Spleen (tissue), 13 donors: ENCODE measurements at places on chromosomes 3 and 15. TPM values are rescaled to one million over a fixed set of nuclear protein-coding genes. Genes with fewer than 3 reads are reported as not detected.

Gene SLC38A3
- total RNA-seq = not detected

DNA sequence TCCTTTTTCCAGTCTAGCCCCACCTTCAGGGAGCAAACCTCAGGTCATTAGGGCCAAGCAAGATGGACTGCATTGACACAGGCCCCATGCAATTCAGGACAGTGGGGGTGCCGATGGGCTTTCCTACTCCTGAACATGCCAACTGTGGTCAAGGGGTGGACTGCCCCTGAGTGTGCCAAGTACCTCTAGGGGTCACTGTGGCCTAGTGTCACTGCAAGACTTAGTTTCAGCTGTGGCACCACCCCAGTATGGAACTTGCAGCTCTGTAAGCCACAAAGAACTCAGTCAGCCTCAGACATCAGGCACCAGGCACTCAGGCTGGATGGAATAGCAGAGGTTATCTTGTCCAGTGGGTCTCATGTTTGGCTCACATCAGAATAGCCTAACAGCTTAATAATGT, 32.3 kb downstream of the EXOG start:
- no peak for DNase-seq
- H3K36me3 ChIP-seq = peaks cover 92% of the 10 kb centered on the region
- no peak overlapping the region for H3K4me3 ChIP-seq
- no peaks in the 10 kb centered on the region for H3K4me1 ChIP-seq
- no peaks in the 10 kb centered on the region for H3K27me3 ChIP-seq

GRCh38 chr3:154886437-154886836, 193.7 kb upstream of the MME start:
- no peak for DNase-seq
- no peaks in the 10 kb centered on the region for H3K36me3 ChIP-seq
- H3K27ac ChIP-seq = no peak overlapping the region
- H3K4me3 ChIP-seq = no peak overlapping the region

DNA sequence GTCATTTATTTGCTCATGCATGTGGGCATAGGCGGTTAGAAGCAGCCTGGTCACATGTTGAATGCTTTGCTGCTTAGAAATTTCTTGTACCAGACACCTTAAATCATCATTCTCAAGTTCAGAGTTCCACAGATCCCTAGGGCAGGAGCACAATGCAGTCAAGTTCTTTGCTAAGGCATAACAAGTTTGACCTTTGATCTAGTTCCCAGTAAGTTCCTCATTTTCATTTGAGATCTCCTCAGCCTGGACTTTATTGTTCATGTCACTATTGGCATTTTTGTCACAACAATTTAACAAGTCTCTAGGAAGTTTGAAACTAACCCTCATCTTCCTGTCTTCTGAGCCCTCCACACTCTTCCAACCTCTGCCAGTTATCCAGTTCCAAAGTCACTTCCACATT, 22.8 kb downstream of the HGD start:
- no peak overlapping the region for H3K27ac ChIP-seq
- no peak for DNase-seq
- H3K4me3 ChIP-seq = no peak overlapping the region
- no peaks in the 10 kb centered on the region for H3K36me3 ChIP-seq
- no peaks in the 10 kb centered on the region for H3K27me3 ChIP-seq
- H3K4me1 ChIP-seq = no peaks in the 10 kb centered on the region

DNA sequence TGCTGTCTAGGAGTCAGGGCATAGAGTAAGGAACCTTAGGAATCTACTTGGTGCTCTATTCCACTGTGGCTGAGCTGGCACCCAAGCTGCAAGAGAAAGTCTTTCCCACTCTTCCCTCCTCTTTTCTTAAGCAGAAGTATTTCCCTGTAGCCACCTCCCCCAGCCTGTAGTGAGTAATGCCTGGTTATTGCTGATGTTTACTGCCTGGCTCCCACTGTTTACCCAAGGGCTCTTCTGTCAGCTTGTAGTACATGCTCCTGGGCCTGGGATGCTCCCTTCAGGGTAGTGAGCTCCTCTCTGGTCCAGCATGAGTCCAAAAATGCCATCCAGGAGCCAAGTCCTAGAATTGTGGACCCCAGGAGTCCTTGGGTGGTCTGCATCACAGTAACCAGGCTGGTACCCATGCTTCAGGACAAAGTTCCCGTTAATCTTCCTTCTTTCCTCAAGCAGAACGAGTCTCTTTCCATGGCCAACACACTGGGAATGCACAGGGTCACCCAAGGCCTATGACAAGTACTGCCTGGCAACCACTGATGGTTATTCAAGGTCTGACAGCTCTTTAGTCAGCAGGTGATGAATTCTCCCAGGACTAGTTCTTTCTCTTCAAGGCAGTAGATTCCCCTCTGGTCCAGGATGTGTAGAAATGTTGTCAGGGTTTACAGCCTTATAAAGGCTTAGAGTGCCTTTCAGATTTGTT, 17.6 kb downstream of the GALK2 start:
- no peak overlapping the region for H3K27ac ChIP-seq
- no peak for DNase-seq
- no peaks in the 10 kb centered on the region for H3K27me3 ChIP-seq
- H3K4me3 ChIP-seq = no peak overlapping the region
- no peaks in the 10 kb centered on the region for H3K4me1 ChIP-seq
- no peaks in the 10 kb centered on the region for H3K36me3 ChIP-seq

- DNase-seq = no peak
- H3K4me3 ChIP-seq = no peak overlapping the region
- peaks cover 17% of the 10 kb centered on the region for H3K4me1 ChIP-seq
- H3K36me3 ChIP-seq = no peaks in the 10 kb centered on the region
- no peaks in the 10 kb centered on the region for H3K27me3 ChIP-seq
These were observed 182.5 kb downstream of the SLCO3A1 start for GRCh38 chr15:92035961-92036360.

DNA sequence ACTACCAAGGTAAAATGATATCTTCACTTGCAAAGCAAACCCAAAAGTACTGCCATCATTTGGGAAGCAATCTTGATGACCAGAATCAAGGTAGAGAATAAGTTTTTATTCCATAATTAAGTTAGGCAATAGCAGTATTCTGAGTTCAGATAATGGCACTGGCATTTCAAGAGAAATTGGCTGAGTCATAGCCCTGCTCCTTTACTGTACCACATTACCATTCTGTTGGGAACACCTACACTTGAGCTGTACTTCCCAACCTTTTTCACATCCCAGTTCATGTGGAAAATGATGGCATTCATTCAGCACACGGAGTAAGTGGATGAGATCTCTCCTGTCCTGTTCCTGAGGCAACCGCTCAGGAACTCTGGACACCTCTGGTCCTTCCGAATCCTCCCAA, 311.6 kb upstream of the TPRG1 start:
- DNase-seq = no peak
- H3K4me3 ChIP-seq = no peak overlapping the region
- H3K27ac ChIP-seq = no peak overlapping the region
- H3K36me3 ChIP-seq = no peaks in the 10 kb centered on the region

- peak; percentile 98 for DNase-seq
- no peaks in the 10 kb centered on the region for H3K36me3 ChIP-seq
- no peak overlapping the region for H3K27ac ChIP-seq
- peak overlapping the region; percentile 46 for H3K4me3 ChIP-seq
These were observed 32.8 kb downstream of the DNASE1L3 start for GRCh38 chr3:58177747-58178527.

Gene MAP3K13
- 16.6 TPM for total RNA-seq

- H3K4me3 ChIP-seq = no peak overlapping the region
- H3K36me3 ChIP-seq = no peaks in the 10 kb centered on the region
- no peaks in the 10 kb centered on the region for H3K4me1 ChIP-seq
- no peak for DNase-seq
- H3K27me3 ChIP-seq = no peaks in the 10 kb centered on the region
These were observed 101.8 kb downstream of the RAB11A start for GRCh38 chr15:65970937-65971740.

GRCh38 chr3:112858410-112859069, 11.9 kb upstream of the CD200R1L start:
- H3K27ac ChIP-seq = no peak overlapping the region
- H3K4me1 ChIP-seq = peaks cover 44% of the 10 kb centered on the region
- no peaks in the 10 kb centered on the region for H3K36me3 ChIP-seq
- DNase-seq = no peak
- no peak overlapping the region for H3K4me3 ChIP-seq

Gene APOD
- 3.5 TPM for total RNA-seq

DNA sequence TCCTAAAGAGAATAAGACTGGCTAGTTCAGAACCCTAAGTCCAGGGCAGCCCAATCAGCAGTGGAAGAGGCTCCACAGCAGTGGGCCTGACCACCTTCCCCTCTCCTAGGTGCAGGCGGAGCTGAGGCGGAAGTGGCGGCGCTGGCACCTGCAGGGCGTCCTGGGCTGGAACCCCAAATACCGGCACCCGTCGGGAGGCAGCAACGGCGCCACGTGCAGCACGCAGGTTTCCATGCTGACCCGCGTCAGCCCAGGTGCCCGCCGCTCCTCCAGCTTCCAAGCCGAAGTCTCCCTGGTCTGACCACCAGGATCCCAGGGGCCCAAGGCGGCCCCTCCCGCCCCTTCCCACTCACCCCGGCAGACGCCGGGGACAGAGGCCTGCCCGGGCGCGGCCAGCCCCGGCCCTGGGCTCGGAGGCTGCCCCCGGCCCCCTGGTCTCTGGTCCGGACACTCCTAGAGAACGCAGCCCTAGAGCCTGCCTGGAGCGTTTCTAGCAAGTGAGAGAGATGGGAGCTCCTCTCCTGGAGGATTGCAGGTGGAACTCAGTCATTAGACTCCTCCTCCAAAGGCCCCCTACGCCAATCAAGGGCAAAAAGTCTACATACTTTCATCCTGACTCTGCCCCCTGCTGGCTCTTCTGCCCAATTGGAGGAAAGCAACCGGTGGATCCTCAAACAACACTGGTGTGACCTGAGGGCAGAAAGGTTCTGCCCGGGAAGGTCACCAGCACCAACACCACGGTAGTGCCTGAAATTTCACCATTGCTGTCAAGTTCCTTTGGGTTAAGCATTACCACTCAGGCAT, 33.7 kb downstream of the VIPR1 start:
- no peak overlapping the region for H3K27ac ChIP-seq
- no peak overlapping the region for H3K4me3 ChIP-seq
- no peaks in the 10 kb centered on the region for H3K4me1 ChIP-seq
- no peaks in the 10 kb centered on the region for H3K36me3 ChIP-seq

DNA sequence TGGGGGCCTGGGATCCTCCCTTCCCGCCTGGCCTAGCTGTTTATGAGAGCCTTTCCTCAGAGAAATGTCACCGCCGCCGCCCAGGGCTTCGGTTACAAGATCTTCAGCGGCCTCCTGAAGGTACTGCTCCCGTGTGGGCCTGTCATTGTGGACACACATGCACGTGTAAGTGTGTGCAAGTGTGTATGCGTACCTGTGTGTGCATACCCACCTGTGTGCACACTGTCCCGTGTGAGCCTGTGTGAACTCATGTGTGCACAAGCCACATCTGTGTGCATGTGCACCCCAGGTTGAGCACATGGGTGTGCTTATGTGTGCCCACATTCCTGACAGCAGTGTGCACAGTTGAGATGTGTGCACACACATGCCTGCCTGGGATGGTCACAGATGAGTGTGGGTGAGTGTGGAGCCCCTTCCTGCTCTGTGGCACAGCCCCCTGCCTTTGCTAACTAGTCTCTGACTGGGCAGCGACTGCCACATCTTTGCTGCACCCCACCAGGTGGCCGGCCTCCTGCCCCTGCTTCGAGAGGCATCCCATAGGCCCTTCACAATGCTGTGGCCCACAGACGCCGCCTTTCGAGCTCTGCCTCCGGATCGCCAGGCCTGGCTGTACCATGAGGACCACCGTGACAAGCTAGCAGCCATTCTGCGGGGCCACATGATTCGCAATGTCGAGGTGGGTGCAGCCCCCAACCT, 14.1 kb downstream of the NT5DC2 start:
- peaks cover 3% of the 10 kb centered on the region for H3K4me1 ChIP-seq
- H3K27ac ChIP-seq = no peak overlapping the region
- DNase-seq = no peak
- no peaks in the 10 kb centered on the region for H3K27me3 ChIP-seq
- no peaks in the 10 kb centered on the region for H3K36me3 ChIP-seq

DNA sequence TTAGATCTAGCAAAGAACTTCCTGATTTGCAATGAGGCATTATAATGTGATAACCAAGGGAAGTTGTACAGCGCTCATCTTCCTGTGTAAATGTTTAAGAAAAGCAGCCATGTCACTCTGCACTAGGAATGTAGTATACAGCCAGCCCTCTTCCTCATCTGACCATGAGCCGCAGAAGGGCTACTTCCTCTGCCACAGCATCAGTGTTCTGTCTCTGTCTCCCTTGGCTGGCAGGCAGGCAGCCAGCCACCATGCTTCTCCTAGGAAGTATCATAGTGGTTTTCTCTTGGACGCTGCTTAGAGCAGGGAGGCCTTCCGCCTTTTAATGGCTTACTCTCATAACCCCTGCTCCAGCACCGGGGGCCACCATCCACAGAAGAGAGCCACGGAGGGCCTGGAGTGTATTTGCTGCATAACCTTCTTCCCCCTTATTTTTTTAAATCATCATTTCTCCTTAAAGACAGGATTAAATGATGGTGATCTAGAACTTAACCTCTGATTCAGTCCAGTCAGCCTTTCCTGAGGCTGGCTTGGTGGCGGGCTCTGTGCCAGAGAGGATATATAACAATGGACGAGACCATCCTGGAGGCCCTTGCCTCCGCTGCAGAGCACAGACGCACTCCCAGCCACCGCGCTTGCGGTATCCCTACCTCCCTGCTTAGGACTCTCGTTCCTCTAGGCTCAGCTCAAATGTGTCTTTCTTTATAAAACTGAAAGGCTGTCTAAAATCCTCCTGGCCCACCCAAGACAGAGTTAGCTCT, 57.3 kb upstream of the PLXNA1 start:
- DNase-seq = peak; percentile 75
- no peak overlapping the region for H3K4me3 ChIP-seq
- H3K36me3 ChIP-seq = no peaks in the 10 kb centered on the region
- peaks cover 29% of the 10 kb centered on the region for H3K4me1 ChIP-seq
- peak overlapping the region; percentile 50 for H3K27ac ChIP-seq

- H3K27ac ChIP-seq = peak overlapping the region; percentile 54
- peaks cover 40% of the 10 kb centered on the region for H3K4me1 ChIP-seq
- no peaks in the 10 kb centered on the region for H3K27me3 ChIP-seq
- no peak for DNase-seq
- peaks cover 3% of the 10 kb centered on the region for H3K36me3 ChIP-seq
- H3K4me3 ChIP-seq = no peak overlapping the region
These were observed 15.1 kb upstream of the ZBTB47 start for GRCh38 chr3:42638339-42638842.

Gene TNFSF10
- 156 TPM for total RNA-seq
